ENCODE measurements at places on chromosomes 4 and X.

DNA sequence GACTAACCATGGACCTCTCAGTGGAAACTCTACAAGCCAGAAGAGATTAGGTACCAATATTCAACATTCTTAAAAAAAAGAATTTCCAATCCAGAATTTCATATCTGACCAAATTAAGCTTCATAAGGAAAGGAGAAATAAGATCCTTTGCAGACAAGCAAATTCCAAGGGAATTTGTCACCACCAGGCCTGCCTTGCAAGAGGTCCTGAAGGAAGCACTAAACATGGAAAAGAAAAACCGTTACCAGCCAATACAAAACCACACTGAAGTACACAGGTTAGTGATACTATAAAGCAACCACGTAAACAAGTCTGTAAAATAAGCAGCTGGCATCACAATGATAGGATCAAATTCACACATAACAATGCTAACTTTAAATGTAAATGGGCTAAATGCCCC lies 156.6 kb downstream of the FAM13A start:
- no peak for DNase-seq

DNA sequence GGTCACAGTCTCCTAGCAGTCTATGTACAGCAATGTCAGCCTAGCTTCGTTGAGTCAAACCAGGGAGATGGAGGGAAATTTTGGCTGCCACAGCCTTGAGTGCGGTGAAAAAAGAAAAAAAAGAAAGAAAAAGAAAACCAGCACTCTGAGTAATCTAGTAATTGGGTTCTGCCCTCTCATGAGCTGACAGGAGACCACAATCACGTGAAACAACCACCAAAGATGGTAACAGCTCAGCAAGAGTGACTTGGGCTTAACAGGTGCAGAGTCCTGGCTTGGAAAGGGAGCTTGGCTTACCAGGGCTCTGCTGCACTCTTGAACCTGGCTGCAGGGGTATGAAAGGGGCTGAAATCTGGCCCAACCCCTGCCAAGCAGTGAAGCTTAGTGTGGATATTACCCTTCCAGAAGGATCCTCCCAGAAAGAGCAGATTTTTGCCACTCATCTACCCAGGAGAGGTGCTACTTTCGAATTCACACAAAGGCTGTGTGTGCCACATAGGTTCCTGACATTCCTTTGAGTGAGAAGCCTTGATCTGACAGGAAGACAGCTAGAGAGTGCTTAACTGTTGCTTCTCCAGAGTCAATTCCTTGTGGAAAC lies 350.3 kb downstream of the PTTG2 start:
- DNase-seq = no peak

- DNase-seq = no peak
Measured at GRCh38 chr4:74674750-74675149, 119.6 kb downstream of the BTC start.

DNA sequence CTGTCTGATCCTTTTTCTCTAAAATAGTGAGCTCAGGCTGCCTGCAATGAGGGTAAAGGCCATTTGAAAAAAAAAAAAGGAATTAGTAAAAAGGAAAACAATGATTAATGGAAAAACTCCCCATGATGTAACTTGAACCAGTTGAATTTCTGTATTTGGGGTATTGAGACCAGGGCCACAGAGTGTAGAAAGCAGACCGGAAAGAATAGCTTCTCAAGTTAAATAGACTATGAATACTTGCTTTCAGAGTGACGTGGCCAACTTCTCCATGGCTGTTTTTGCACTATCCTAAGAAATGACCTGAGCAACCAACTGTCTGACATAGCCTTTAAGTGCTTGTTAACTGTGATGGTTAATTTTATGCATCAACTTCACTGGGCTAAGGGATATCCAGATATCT lies 222.1 kb upstream of the INTU start:
- DNase-seq = no peak

GRCh38 chr4:92266521-92266920 lies 37.2 kb upstream of the GRID2 start:
- DNase-seq = no peak

DNA sequence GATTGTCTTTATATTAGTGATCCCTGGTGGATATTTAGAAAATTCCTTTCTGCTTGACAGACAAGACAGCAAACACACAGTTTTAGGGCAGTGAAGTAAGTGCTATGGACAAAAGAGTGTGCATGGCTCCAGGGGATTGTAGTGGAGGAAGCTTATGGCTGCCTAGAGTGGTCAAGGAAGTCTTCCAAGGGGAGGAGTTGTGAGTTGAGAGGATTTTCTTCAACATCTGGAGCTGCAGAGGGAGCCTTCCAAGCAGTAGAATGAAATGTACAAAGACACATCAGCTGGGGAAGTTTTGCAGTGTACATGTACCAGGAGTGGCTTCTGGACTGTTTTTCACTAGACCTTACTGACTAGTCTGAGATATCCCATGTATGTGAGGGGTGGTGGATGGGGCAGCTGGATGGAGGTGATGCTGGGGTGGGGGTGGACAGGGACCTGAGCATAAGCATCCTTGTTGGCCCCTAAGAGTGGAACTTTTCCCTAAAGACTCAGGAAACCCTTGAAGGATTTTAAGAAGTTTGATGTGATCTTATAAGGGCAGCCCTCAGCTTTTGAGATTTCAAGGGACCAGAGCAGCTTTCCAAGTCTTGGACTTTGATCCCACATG lies 160.5 kb upstream of the TAPT1 start:
- no peak for DNase-seq

GRCh38 chrX:108511721-108512120 lies 72.1 kb downstream of the COL4A5 start:
- DNase-seq = no peak

DNA sequence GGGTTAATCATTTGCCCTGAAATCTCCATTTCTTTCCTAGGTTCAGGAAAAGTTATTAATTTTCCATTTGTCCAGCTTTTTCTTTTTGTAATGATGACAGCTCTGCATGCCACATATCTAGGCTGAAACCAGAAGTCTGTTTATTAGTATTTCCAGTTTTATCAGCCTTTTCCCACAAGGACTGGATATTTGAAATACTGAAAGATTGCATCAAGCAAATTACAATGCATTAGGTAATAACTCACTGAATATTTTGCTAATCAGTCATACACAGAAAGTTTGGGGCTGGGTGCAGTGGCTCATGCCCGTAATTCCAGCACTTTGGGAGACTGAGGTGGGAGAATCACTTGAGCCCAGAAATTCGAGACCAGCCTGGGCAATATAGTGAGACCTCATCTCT lies 21.5 kb downstream of the SLC9A7 start:
- no peak for DNase-seq

DNA sequence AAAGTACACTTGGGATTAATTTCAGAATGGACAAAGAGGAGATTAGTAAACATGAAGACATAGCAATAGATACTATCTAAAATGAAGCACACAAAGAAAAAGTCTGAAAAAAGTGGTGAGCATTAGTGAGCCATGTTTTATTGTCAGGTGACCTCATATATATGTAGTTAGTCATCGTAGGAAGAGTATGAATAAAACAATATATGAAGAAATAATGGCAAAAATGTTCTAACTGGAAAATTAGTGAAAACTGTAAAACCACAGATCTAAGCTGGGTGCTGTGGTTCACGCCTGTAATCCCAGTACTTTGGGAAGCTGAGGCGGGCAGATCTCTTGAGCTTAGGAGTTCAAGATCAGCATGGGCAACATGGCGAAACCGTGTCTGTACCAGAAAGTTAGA lies 67.9 kb downstream of the RBPJ start:
- DNase-seq = no peak

DNA sequence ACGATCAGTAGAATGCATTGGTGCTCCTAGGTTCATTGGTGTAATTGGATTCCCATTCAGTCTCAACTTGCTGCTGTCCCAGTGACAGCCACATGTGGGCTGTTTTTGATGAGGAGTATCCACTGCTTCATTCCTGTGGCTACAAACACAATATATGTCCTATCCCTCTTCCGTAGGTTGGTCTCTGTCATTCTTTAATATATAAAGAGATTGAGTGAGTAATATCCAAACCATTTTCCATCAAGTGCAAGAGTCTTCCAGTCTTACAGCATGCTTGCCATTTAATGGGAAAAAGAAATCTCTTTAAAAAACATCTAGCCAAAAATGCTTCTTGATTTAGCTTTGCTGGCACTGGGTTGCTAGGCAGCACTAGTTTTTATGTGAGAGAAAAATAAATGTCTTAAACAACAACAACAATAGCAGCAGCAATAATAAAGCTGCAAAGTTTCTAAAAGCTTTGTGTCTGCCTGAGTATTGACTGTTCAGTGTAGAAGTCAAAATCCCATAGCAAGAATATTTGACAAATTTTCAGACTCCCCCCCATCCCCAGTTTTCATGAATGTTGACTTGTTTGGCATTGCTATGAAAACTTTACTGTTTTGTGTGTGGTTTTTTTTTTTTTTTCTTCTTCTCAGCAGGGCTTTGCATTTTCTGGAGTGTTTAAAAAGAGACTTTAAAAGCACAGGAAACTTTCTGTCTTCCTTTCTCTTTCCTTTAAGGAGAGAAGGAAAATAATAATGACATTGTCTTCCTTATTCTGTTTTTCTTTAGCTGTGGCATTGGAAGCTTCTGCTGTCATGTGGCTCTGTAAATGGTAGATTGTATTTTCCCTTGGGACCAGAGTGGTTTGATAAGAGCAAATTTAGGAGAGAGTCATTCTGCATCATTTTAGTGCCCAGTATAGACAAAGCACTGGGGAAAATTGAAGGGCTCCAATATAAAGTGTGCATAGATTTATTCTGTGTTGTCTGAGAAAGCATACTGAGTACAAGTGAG lies 244.3 kb downstream of the ARHGAP10 start:
- DNase-seq = no peak

GRCh38 chrX:28649541-28649940 lies 62.3 kb downstream of the IL1RAPL1 start:
- no peak for DNase-seq

GRCh38 chr4:153497091-153497531 lies 31.0 kb downstream of the TMEM131L start:
- no peak for DNase-seq

DNA sequence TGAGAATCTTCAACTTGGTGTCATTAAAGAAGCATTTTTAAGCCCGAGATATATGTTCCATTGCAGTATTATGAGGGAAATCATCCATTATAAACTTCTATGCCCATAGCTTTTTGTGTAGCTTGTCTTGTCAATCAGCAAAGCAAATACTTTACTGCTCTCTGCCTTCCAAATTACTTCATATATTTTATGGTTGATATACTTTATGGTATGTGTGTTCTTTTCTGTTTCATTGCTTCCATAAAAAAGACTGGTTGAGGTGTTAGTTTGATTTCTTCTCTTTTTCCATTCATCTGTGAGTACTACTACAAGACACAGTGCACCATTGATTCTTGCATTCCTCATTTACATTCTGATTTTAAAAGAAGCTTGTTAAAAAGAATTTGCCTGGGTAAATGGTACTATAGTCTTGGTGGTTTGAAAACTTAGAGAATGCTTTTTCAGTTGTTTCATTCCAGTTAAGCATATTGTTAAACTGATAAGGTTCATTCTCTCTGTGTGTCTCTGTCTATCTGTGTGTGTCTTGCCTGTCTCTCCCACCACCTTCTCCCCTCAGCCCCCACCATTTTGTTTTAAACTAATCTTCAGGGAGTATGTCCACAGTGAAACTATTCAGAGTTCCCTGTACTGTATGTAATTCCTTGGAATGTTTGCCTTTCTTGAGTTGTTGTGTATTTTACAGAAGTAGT lies 27.1 kb downstream of the STAG2 start:
- no peak for DNase-seq

DNA sequence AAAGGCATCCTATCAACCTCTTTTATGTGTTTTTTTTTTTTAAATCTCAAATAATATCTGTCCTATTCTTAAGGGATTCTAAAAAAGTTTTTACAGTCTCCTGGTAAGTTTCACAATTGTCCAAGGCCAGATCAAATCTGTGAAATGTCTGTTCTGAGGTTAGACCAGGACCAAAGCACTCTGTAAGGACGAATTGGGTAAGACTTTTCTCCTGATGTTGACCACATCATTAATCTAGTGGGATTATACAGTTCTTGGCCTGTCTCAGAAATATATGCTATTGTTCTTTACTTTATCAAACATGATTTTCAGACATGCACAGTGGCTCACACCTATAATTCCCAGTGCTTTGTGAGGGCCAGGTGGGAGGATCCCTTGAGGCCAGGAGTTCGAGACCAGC lies 45.8 kb upstream of the TMEM131L start:
- DNase-seq = no peak
